ENCODE measurements at places on chromosomes 1 and 21.

DNA sequence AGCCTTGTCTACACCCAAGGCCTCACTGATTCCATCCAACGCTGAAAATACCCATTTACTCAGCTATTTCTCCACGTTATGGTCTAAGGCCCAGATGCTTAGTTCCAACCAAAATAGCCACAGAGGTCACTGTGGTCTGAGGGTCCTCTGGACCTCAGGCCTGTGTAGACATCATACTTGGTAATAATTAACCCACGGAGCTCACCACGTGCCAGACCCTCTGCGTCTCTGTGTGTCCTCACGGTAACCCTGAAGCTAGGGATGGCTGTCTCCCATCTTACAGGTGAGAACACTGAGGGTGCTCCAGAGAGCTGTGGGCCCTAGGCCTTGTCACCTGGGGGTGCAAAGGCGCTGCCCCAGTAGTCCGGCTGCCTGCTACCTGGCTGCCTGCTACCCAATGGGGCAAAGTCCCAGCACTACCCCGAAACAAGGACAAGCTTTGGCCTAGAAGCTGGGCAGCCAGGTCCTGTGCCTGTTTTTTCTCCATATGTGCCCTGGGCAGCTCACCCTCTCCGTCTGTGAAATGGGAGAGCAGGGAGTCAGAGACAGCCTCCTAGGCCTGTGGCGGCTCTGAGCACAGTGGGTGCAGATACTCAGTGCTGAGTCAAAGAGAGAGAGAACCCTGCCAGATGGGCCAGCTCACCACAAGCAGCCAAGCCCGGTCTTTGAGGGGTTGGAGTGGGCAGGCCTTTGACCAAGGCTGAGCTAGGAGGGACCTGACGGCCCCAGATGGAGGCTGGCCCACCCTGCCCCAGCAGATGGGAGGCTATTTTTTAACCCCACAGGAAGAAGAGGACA is 17.0 kb upstream of the RUNX3 start:
- DNase-seq = no peak

DNA sequence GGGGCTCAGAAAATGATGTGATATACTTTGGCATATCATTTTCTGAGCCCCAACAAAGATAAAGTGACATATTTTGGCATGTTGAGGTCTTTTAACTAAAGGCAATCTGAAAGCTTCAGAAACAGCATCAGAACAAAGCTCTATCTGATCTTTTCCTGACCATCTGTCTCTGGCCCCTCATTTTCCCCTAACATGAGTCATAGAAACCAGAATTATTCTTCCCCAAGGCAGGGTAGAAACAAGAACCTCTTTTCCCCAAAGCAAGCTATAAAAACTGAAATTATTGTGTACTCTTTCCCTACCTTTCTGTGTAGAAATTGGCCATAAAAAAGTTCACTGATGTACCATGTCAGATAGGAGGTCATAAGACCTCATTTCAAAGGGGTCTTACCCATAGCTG is 48.7 kb upstream of the PLA2G4A start:
- DNase-seq = no peak

- DNase-seq = no peak
Measured at GRCh38 chr1:220827445-220828178, 40.9 kb downstream of the MTARC1 start.

DNA sequence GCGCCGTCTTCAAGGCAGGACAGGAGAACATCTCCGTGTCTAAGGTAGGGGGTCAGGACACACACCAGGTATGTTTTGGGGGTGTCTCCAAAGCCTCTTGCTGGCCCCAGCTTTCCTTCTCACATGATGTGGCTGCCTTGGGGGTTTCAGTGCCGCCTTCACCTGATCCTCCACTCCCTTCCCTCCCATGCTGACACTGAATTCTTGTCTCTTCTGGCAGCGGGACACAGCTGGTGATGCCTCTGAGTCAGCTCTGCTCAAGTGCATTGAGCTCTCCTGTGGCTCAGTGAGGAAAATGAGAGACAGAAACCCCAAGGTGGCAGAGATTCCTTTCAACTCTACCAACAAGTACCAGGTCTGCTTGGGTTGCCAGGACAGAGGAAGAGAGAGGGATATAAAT is 13.5 kb downstream of the ATP1A2 start:
- DNase-seq = no peak

DNA sequence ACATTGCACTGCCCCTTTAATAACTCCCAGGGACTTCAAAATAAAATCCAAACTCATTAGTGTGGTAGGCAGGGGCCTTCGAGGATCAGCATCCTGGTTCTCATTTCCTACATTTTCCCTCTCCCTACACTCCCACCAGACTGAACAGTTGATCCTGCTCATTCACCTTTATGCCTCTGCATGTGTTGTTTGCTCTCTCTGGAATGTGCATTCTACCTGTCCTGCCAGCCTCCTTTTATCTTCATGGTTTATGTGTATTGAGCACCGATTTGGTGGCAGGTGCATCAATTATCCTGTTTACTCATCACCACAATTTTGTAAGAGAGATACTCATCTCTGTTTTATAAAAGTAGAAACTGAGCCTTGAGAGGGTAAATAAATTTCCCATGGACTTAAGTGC is 125.0 kb downstream of the ADSS2 start:
- DNase-seq = no peak

DNA sequence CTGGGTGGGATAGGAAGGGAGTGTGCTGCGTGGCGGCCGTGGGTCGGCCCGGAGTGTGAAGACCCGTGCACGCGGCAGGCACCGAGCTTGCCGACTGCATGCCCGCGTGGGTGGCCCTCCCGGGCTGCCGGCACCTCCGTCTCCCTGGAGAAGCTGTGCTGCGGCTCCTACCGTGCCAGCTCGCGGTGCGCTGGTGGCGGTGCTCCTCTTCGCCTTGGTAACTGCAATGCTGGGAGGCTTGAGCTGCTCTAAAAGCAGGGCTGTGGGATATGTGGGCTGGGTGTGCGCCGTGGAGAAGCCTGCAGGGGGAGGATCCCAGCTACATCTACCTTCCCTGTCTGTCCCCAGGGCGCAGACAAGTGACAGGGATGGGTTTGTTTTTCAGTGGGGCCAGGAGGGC is 2.4 kb downstream of the GABRD start:
- DNase-seq = no peak

GRCh38 chr1:33363470-33363861 is 42.6 kb upstream of the A3GALT2 start:
- DNase-seq = no peak

GRCh38 chr1:226682871-226683814 is 55.9 kb downstream of the ITPKB start:
- no peak for DNase-seq

DNA sequence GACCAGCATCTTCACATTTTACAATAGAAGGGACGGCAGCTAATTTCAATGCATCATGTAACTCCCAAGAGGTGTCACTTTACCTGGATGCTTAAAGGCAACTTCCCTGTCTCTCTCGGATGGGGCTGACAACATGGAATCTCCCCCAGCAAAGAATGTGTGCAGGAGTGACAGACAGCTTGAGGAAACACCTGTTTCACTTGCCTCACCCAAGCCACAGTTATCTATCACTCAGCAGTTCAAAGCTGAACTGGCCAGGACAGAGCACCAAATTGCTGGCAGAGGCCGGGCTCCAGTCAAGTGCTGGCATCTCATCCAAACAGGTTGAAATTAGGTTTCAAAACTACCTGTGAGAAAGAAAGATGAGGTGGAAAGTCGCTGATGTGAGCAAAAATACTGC is 538.0 kb upstream of the PLXNA2 start:
- DNase-seq = no peak

- DNase-seq = peak; percentile 46
Measured at GRCh38 chr21:42367367-42368165, 1.2 kb upstream of the TFF1 start.

DNA sequence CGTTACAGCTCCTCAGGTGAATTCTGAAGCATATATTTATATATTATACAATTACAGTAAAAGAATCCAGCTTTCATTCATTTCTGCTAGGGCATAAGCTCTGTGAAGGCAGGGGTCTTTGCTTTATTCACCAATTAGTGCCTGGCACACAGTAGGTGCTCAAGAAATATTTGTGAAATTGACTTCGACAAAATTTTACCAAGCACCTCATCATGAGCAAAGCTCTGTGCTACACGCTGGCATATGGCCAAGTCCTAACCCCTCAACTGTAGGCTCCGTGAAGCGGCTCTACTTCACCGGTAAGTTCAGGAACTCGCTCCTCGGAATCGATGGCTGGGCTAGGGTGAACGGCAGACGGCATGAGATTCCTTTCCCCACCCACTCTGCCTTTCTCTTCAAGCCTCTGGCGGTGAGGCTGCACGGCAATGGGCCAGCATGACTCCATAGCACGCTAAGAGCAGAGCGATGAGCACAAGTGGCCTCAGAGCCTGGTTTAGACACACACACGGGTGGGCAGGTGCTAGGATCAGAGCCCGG is 8.7 kb downstream of the C1orf174 start:
- DNase-seq = no peak

DNA sequence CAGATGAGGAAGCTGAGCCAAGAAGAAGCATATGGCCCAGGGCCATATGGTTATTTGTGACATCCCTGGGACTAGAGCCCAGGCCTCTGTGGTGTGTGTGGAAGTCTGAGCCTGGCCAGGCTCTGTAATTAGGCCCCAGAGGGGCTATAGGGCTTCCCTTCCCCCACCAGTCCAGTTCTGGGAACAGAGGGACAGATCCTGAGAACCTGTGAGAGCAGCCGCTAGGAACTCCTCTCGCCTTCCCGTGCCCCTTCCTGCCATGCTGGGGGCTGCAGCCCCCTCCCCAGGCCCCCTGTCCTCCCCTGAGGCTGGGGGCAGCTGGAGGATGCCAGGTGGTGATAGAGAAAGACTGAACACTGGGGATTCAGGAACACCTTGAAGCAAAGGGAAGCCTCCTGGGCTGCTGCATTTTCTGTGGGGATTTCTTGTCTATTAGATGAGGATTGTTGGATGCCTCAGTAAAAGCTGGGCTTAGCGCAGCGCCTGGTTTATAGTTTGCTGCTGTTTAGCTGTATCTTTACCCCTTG is 33.3 kb downstream of the COQ8A start:
- DNase-seq = no peak

- DNase-seq = no peak
Measured at GRCh38 chr21:36728371-36729111, 29.6 kb downstream of the SIM2 start.

DNA sequence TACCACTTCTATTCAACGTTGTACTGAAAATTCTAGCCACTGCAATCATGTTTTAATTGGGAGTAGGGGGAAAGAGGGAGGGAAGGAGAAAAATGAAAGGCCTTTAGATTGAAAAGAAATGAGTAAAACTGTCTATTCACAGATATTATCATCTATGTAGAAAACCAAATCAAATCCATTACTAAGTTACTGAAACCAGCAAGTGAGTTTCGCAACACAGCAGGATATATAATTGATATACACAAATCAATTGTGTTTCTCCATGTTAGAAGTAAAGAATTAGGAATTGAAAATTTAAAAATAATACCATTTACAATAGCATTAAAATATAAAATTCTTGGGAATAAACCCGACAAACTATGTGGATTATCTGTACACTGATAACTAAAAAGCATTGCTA is 19.2 kb downstream of the SFT2D2 start:
- DNase-seq = no peak

DNA sequence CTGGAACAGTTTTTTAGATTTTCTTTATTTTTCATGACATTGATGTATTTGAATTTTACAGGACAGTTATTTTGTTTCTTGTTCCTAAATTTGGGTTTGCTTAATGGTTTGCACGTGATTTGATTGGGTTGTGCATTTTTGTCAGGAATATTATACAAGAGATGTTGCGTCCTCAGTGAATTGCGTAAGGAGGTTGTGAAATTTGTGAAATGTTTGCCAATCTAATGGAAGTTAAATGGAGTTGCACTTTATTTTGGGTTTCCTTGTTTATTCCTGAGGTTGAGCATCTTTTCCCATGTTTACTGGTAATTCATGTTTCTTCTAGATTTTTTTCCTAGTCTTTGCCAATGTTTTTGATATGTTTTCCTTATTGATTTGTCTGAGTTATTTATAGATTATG is 19.9 kb downstream of the ZNF648 start:
- no peak for DNase-seq

GRCh38 chr1:228085287-228085951 is 2.9 kb downstream of the ARF1 start:
- no peak for DNase-seq

DNA sequence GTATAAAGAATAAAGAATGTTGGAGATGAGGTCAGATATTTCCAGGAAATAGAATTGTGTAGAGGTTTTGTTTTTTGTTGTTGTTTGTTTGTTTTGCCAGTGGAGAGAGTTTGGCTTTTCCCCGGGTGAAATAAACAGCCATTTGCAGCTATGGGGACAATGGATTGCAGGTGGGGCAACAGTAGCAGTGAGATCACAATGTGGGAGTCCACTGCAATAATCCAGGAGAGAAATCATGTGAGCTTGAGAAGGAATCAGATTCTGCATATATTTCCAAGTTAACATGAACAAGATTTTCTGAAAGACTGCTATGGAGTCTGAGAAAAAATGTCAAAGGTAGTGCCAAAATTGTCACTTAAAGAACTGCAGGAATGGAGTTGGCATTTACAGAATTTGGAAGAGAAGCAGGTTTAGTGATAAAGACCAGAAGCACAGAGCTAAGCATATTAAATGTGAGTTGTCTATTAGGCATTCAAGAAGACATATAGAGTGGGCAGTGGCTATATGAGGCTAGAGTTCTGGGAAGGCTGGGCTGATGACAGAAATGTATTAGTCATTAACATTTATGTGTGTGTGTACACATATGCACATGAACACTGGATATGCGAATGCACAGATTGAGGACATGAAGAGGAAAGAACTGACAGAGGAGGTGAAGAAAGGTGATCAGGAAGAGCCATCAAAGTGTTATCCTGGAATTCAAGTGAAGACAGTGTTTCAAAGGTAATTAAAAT is 729.6 kb upstream of the PTBP2 start:
- DNase-seq = no peak

DNA sequence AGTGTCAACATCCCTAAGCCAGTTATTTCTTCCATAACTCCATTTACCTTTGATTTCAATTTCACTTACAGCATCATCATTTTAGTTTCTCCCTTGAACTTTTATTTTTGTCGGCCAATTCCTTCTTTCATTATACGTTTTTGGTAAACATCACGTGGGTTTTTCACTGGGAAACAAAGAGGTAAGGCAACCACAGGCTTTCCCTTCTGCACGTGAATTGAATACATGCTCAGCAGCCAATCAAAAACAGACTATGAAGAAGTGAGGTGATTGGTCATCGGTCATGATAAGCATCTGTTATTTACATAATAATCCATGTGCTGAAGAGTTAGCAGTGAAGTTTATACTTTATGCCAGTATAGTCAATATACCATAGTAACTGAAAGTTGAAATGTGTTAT is 98.7 kb downstream of the NCAM2 start:
- DNase-seq = no peak

DNA sequence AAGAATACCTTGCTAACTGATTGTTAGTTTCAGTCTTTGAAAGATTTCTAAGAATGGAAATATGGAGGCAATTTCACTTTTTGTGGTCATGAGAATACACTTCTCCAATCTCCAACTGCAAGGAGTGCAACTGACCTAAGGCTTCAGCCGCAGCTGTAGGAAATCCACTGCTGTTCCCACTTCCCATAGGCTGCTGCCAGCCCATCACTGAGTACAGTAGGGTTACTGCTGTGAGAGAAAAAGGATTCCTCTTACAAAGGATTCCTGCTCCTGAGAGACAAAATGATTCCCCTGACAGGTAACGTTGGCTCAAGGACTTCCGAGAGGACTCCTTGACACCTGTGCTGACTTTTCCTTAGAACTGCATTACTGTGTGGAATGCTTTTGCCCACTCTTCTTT is 87.4 kb downstream of the ADGRL4 start:
- DNase-seq = no peak

Measured in NCI-H526 treated with DMSO at 0.1 percent for 48 hours (cell line).